SW 1271 (cell line): ENCODE measurements at places on chromosomes 3 and 15.

DNA sequence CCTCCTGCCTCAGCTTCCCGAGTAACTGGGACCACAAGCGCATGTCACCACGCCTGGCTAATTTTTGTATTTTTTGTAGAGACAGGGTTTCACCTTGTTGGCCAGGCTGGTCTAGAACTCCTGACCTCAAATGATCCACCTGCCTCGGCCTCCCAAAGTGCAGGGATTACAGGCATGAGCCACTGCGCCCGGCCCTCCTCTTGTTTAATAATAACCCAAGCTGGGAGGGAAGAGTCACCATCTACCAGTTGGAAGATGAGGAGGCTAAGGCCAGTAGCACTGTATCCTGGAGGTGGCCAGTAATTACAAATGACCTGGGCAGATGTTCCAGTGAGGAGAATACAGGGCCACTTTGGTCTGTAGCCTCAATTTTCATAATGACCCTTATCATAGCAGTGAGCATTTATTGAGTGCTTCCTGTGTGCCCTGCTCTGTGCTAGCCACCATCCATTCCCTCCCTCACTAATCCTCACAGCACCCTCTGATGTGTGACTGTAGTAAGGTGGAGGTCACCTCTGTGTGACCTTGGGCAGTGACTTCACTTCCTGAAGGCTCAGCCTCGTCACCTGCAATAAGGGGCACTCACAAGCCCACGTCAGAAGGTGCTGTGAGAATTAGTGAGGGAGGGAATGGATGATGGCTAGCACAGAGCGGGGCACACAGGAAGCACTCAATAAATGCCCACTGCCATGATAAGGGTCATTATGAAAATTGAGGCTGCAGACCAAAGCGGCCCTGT lies 64.2 kb downstream of the ABTB1 start:
- DNase-seq = no peak

DNA sequence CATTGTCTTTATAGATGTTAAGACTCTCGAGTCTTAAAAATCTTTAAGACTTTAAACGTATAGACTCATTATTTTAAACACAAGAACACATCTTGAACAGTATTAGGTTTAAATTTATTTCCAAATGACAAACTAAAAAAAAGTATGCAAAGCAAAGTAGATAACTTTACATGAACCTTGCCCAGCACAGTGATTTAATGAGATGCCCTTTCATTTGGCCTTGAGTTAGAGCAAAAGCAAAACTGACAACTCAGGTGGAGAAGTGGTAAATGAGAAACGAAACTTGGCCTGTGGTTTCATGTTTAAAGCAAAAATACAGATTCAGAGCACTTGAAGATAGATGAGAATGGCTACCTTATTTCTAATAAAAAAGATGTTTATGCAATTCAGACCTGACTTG lies 8.6 kb downstream of the GPR15 start:
- DNase-seq = no peak

GRCh38 chr3:138937690-138938055 lies 9.3 kb downstream of the FOXL2 start:
- no peak for DNase-seq

DNA sequence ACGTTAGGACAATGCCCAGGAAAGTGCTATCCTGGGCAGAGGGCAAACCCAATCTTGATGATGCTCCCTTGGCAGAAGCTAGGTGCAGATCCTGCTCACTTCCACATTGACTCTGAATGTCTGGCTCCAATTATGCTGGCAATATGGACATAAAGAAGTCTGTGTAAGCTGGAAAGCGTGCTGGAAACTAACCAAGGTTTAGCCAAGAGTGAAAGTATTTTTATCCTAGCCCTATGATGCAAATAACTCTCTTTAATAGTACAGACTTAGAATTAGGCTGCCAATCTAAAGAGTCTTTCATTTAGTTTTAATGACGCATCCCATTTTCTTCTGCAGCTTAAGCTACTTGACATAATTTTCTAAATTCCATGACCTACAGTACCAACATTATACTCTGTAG lies 571.8 kb downstream of the TUSC7 start:
- DNase-seq = no peak

DNA sequence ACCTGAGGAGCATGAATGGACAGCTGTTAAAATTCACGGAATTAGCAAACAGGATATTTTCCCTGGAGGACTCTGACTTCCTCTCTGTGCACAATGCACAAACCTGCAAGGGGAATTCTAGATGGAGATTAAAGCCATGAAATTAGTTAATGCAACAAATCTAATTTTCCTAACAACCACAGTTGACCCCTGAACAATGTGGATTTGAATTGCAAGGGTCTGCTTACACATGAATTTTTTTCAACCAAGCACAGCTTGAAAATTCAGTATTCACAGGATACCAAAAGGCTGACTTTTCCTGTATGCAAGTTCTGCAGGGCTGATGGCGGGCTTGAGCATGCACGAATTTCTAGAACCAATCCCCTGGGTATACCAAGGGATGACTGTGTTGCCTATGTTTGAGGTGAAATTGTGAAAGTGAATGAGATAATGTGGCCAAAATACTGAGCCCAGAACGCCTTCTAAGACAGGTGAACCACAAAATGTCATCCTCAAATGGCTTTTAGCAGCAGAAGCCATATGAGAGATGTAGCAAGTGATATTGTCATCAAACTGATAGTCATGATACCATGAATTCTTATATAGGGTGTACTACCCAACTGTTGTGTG lies 52.5 kb downstream of the COL8A1 start:
- DNase-seq = no peak
